ENCODE measurements at places on chromosomes 5 and 9. TPM values are rescaled to one million over a fixed set of nuclear protein-coding genes. Genes with fewer than 3 reads are reported as not detected.

GRCh38 chr5:165425594-165425993, 1920.2 kb downstream of the MAT2B start:
- no peak for DNase-seq

- DNase-seq, result no peak
Observed at GRCh38 chr5:130096483-130096882, 192.2 kb downstream of the CHSY3 start.

GRCh38 chr9:96453625-96454024, 3.7 kb downstream of the HABP4 start:
- DNase-seq, result no peak

- DNase-seq, result no peak
Observed at GRCh38 chr5:135571066-135571609, 7.7 kb downstream of the CXCL14 start.

DNA sequence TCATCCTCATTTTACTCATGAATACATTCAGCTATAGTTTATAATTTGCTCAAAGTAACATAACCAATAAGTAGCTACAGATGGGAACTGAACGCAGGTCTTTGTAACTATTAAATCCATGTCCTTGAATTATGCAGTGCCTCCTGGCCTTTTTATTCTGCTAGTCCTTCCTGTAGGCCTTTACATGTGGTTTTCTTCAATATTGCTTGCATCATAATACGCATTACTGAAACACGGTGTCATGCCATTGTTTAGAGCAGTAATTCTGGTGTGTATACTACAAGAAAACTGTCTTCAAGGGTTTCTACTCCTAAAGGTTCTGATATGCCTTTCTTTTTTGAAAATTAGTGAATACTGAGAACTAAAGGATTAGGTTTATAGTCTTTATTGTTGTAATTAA, 20.7 kb downstream of the CWC27 start:
- no peak for DNase-seq

DNA sequence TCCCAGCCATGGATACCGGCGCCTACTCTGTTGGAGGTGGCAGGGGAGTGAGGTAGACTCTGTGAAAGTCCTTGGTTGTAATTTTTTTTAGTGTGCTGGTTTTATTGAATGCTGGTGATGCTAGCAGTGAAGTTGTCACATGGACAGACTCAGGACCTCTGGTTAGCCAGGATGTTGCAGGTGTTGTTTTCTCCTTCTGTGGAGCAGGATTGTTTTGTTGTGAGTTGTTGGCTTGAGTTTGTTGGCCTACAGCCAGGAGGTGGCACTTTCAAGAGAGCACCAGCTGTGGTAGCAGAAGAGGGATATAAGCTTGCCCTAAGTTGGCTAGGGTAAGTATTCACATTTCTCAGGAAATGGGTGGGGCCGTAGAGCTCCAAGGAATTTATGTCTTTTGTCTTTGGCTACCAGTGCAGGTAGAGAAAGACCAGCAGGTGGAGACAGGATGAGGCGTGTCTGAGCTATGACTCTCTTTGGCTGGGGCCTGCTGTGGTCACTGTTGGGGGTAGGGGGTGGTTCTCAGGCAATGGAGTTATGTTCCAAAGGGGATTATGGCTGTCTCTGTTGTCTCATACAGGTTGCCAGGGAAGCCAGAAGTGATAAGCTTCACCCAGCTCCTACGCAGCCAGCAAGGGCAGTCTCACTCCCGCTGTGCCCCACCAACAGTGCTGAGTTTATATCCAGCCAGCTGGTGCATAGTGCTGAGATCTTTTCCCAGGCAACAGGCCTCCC, 248.7 kb downstream of the TAF11L14 start:
- DNase-seq, result no peak

DNA sequence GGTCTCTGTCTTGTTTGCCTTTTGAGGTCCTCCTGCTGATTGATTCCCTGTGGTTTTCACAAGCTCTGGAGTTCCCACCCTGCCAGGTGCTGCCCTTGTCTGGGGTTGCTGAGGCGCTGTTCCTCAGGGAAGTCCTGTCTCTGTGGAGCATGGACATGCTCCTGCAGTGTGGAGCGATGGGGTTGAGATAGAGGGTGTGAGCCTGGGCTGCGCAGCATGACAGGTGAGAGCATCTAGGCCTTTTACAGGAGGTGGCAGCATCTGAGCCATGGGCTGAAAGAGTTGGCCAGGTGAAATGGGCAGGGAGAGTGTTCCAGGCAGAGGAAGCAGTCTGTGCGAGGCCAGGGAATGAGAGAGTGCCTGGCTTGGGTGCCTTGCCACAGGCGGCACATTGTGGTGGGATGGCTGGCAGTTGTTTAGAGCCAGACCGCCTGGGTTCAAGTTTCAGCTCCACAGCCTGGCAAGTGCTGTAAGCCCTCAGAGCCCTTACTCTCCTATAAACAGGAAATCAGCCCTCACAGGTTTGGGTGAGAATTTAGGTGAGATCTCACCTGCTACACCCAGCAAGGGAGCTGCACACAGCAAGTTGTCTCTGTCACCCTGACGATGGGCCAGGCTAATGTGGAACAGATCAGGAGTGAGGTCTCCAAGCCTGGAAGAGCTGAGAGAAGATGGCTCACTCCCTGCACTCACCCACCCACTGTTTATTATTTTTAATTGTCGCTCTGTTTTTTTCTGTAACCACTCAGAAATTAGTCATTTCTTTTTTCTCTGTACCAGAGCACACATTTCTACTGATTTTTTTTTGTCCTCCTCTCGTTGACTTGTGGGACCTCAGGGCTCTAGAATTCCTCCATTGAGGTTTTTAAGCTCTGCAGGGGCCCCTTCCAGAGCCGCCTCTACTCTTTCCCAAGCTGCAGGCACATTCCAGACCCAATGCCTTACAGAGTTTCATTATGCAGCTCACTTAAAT, 19.6 kb downstream of the TCOF1 start:
- DNase-seq, result peak; percentile 11

DNA sequence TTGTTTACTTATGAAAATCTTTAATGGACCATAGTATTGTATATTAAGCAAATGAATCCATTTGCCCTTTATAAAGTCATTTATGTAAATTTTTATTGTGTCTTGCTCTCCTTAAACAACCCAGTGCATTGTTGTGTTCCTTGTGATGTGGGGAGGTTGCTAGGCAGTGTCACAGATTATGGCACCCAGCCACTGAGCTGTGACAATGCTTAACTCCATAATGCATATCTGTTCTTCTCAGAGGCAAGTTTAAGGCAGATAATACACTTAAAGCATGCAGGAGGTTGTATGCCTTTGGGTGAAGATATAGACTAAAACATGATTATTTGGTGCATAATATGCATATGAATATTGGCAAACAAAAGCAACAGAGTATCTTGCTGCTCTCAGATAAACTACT, 269.6 kb upstream of the RIOK2 start:
- DNase-seq, result no peak

Gene OR1B1
- not detected for total RNA-seq

Gene TAF11L5
- not detected for total RNA-seq

Gene MOB3B
- total RNA-seq, result 0.17 TPM

Gene FCN1
- 1.1 TPM for total RNA-seq

Gene RNF224
- not detected for total RNA-seq

Data from CD8-positive, alpha-beta T cell (primary cell).